NCI-H1930 (cell line): ENCODE measurements at places on chromosomes 1 and 21.

GRCh38 chr1:92730476-92730875 lies 54.4 kb downstream of the EVI5 start:
- DNase-seq: no peak

DNA sequence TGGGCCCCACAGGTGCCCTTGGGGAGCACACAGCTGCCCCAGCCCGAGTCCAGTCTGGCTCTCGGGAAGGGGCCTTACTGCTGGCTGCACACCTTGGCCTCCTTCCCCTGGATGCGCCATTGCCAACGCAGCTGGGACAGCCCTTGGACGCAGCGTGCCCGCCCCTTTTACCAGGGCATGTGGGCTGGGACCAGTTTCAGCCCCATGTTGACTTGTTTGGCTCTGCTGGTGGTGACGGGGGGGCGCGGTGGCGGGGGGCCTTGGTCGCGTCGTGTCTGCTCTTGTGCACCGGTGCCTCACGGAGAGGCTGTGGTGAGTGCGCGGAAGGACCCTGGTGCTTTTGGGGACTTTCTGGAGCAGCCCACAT lies 19.6 kb downstream of the SKI start:
- DNase-seq: no peak

DNA sequence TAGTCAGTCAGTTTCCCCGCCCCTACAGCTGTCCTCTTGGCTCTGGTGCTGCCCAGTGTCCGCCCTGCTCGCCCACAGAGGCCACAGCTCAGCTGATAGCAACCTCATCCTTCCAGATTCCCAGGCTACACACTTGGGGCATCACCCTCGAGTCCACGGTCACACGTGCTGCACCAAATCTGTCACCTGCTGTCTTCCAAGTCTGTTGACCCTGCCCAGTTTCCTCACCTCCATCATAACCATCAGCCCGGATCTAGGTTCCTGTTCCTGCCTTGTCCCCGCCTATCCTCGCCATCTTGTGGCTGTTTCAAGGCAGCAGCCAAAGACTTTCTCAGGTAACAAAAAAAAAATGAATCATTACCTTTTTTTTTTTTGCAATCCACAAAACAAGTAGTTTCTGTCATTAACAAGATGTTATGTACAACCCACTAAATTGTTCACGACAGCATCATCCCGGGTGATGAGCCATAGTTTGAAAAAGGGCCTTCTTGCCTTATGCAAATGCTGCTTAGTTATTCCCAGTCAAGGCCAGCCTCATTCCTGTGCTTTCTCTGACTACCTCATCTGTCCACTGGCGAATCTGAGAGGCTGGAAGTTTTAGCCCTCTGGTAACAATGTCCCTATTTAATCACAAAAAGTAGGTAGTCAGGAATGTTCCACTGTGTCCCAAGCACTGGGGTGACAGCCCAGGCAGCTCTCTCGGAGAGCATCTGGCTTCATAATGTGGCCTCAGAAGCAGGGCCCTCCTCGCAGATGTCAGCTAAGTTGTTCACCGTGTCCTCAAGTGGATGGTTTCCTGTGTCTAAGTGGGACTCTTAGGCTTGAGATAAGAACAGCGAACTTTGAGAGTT lies 4.9 kb upstream of the MIIP start:
- DNase-seq: no peak

- no peak for DNase-seq
Observed at GRCh38 chr1:232528472-232529089, 101.4 kb downstream of the SIPA1L2 start.

GRCh38 chr1:57384901-57385300 lies 39.0 kb downstream of the DAB1 start:
- no peak for DNase-seq

- DNase-seq: no peak
Observed at GRCh38 chr1:19113697-19114092, 96.4 kb downstream of the UBR4 start.

GRCh38 chr1:18339161-18339560 lies 141.6 kb upstream of the KLHDC7A start:
- DNase-seq: no peak

DNA sequence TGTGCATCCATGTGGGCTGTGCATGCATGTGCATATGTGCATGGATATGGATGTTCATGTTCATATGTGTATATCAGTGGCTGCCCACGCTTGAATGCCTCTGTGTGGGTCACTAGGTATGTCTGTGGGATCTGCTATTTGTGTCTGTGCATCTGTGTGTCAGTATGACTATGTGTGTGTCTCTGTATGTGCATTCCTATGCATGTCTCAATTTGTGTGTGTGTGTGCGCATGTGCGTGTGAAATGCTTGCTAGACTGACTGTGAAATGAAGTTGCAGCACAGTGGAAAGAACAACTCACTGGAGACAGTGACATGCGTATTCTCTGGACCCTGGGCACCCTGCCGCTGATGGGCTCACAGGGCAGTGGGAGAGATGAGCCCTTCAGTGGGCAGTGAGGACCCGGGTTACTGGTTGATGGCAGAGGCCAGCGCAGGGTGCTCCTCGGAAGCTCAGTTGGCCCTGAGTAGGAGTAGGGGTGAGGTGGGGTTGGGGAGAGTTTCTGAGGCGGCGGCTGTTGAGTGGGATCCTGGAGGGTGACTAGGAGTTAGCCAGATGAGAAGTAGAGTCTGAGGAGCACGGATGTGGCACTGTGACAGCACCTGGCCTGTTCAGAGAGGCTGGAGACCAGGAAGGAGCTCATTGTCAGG lies 43.2 kb upstream of the POU3F1 start:
- no peak for DNase-seq

DNA sequence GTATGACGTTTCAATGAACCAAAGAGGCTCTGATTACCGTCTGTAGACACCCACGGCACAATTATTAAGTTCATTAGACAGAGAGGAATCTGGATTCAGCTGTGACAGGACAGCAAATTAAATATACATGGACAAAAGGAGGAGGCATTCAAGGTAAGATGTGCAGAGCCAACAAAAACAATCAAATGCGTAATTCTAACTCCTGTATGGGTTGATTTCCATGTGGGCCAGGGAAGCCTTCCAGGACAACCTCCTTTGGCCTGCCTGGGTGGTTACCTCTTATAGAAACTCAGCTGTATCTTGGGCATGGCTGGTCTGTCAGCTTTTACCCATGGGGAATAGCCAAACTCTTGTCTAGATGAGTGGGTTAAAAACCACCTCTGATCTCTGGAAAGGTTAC lies 43.8 kb downstream of the CCN1 start:
- DNase-seq: no peak

- DNase-seq: no peak
Observed at GRCh38 chr1:200989337-200989736, 34.2 kb downstream of the KIF21B start.

DNA sequence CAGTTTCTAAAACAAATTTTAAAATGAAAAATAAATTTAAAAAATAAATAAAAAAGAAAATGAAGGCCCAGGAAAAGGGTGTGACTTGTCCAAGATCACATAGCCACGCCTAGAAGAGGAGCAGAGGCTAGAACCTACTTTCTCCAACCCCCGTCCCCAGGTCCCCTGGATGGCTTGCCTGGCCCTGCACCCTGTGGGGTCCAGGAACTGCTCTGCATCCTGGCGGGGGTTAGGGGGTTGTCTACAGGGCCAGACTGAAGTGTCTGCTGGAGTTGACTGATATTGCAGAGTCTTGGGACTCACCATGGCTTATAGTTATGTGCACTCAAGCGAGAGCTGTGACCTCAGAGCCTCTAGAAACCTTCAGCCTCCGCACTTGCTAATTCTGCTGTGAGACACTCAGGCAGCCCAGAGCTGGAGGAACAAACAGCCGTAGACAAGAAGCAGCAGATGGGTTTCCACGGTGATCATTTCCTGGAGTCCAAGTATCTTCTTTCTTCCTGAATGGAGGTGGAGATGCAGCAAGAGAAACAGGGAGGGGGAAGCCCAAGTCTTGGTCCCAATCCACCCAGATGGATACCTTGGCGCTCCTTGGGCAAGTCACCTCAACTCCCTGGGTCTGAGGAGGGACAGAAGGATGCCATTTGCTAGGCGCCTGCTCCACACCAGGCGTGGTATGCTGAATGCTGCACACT lies 5.2 kb upstream of the EXTL1 start:
- DNase-seq: no peak

- no peak for DNase-seq
Observed at GRCh38 chr1:231527586-231528171, 790 bp upstream of the TSNAX start.

DNA sequence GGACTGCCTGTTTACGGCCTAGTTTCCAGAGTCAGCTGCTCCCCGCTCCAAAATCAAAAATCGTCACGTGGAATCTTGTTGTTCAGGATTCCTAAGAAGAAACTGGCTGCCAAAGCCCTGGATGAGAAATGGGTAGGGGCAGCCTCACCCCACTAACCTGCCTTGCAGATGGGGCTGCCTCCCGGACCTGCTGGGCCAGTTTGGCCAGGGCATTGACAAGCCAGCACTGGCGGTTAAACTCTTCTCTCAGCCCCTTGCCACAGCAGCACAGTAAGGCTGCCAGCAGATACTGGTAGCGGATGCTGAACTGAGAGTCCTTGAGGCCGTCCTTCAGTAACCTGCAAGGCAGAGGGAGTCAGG lies 31.6 kb upstream of the PPP1R15B start:
- no peak for DNase-seq

DNA sequence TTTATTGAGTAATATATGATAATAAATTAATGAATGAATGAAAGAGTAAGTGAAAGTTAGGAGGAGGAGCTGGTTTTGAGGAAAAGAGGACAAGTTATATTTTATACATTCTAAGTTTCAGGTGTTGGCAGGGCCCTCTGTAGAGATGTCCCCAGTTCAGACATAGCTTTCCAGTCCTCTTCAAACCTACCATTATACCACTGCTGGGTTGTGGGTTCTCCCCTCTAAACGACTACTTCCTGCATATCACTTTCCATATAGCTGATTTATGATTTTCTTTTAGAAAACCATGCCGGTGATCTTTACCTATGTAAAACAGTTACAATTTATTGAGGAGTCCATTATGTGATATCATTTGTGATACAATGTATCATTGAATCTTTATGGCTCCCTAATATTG lies 116.9 kb downstream of the RUNX1 start:
- no peak for DNase-seq

- DNase-seq: no peak
Observed at GRCh38 chr21:25464275-25464674, 143.0 kb downstream of the MRPL39 start.

DNA sequence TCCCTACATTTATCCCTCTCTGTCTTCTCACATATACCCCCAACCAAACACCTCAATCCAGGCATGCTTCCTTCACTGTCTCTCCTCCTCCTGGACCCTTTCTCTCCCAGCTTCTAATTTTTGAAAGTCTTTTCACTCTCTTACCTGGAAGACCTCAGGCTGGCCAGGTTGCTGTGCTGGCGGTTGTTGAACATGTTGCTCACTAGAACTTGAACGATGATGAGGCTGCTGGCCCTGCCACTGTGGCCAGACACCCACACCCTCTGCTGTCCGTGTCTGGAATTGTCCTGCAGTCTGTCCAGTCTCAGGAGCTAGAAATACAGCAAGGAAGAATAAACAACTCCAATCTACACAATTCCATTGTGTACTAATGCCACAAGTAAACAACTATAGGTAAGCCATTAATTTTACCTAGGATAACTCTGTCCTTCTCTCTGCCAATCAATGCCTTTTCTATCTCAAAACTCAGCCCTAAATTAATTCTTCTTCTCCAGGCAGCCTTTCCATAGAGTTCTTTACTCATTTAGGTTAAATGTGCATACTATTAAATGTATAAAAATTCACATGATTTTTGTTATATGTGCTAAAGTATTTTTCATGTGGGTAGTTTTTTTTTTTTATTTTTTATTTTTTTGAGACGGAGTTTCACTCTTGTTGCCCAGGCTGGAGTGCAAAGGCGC lies 5.1 kb upstream of the CTSK start:
- peak; percentile 28 for DNase-seq

- no peak for DNase-seq
Observed at GRCh38 chr1:99645699-99646531, at the start of gene PALMD. PALMD (plus strand) TSS chr1:99646113; CDS start chr1:99646318, 205 bp downstream.

DNA sequence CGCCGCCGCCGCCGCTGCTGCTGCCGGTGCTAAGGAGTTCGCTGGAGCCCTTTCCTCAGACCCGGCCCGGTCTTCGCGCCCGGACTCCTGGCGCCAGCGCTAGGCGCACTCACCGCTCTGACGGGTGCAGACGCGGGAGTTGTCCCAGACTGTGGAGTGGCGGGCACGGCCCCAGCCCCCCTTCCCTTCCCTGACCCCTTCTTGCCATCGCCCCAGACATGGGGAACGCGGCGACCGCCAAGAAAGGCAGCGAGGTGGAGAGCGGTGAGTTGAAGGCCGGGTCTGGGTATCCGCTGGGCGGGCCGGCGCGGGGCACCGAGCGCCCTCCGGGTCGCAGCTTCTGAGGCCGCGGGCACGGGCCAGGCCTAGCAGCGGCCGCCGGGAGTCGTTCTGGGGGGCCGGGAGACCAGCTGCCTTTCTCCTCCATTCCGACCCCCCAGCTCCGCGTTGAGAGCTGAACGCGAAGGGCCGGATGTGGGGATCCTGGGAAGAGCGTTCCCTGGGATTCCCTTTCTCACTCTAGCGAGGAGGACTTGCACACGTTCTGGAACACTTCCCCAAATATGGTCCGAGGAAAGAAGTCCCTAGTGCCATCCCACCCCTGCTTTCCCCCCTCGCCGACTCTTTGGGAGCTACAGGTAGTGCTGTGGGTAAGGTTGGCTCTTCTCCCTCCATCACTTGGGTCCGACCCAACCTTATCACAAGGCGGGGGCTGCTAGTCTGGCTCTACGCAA lies 65.8 kb upstream of the PRKACB start:
- DNase-seq: no peak

GRCh38 chr1:155070721-155071569 lies 7.4 kb downstream of the EFNA4 start:
- peak; percentile 71 for DNase-seq

GRCh38 chr1:93007941-93008577 lies 46.8 kb upstream of the DIPK1A start:
- no peak for DNase-seq

DNA sequence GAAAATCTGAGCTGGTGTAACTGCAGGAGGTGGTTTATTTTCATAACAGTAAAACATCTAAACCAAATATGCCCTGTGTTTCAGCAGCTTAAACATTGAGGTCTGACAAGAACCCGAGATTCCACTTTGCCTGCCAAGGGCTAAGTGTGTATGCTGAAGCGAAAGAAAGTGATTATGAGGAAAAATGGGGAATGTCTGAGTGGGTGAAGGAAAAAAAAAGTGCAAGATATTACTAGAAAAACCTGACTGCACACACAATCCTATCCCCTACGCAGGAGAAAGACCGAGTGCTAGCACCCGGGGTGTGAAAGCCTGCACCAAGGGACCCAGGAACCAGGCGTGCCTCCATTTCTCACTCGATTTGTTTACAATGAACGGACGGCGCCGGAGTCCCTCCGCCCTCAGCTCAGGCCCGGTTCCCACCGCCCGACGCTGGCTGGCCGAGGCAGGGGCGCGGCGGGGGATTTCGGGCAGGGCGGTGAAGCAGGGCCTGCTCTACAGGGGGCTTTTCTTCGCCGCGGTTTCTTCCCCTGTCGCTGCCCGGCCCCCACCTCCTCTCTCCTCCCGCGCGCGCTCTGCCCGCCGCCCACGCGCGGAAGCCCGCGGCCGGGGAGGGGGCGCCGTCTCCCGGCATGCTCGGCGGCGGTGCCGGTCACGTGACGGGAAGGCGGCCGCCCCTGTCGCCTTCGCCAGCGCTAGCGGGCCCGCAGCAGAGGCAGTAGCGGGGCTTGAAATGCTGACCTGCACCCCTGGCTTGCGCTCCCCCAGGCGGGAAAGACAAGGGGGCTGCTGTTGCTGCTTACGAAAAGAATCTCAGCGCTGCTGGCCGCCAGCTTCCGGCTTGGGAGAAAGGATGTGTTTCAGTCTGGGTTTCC lies 35.9 kb downstream of the ITPKB start:
- peak; percentile 66 for DNase-seq

GRCh38 chr1:228487336-228488124 lies at the start of gene RNF187:
RNF187 (plus strand) TSS chr1:228487382.
- no peak for DNase-seq

GRCh38 chr1:200880212-200880611 lies 7.4 kb downstream of the GPR25 start:
- no peak for DNase-seq
